Left cardiac atrium (tissue), 4 donors: ENCODE measurements at places on chromosomes 12 and 14. TPM values are rescaled to one million over a fixed set of nuclear protein-coding genes. Genes with fewer than 3 reads are reported as not detected.
A peak's percentile ranks its signal among the peaks of the same experiment; 100 is the strongest.

DNA sequence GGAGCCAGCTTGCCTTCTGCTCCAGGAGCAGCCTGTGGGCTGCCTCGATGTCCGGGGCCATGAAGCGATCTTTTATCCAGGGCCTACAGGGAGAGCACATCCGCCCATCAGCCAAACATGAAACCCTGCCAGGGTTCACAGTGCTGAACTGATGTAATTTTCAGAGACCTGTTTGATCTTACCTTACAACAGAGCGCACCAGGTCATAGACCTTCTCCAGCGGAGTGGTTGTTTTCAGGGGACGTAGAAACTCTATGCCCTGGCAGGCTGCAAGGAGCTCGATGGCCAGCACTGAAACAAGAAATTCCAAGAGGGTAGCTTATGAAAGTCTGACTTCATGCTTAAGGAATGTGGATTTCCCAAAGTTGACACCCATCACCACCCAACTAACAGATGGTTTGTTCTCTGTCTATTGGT lies 19.7 kb downstream of the HAL start:
- DNase-seq = no peak

EIF2S3B gene
- total RNA-seq = 0.41 TPM

TRPV4 gene
- 1.2 TPM for total RNA-seq

GRCh38 chr14:51096870-51097269 lies 2.0 kb upstream of the TRIM9 start:
- no peak for DNase-seq

- no peak for DNase-seq
Observed at GRCh38 chr14:22606380-22606779, 8.3 kb downstream of the ABHD4 start.

DNA sequence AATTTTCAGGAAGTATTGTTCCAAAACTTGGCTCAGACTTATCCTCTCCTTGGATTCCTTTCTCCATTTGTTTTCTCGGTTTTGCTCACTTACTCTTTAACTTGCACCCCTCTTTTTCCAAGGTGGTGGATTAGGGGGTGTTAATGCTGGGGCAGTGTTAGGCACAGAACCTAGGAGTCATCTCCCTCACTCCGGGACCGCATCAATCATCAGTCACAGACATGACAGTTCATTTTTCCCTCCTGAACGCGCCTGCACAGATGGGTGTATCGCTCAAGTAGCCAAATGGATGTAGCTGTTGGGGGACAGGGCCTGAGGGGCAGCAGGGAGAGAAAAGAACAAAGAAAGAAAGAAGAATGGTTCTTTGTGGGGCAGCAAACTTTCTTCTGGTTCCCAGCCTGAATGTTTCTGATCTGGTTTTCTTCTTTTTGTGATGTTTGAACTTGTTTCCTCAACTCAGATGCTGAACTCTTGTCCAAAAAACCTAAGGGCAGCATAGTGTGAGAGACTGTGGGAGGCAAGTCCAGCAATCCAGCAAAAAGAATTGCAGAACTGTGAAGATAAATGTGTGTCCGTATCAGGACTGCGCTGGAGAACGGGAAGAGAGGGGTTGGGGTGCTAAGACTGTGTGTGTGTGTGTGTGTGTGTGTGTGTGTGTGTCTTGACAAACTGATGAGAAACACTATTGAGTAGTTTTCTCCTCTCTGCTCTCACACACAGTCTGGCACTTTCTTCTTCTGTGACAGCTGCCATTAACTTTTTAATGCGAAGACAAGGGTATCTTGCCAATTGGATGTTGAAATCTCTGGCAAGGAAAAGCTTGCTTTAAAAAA lies 131.1 kb downstream of the FBXL14 start:
- DNase-seq = no peak

DNA sequence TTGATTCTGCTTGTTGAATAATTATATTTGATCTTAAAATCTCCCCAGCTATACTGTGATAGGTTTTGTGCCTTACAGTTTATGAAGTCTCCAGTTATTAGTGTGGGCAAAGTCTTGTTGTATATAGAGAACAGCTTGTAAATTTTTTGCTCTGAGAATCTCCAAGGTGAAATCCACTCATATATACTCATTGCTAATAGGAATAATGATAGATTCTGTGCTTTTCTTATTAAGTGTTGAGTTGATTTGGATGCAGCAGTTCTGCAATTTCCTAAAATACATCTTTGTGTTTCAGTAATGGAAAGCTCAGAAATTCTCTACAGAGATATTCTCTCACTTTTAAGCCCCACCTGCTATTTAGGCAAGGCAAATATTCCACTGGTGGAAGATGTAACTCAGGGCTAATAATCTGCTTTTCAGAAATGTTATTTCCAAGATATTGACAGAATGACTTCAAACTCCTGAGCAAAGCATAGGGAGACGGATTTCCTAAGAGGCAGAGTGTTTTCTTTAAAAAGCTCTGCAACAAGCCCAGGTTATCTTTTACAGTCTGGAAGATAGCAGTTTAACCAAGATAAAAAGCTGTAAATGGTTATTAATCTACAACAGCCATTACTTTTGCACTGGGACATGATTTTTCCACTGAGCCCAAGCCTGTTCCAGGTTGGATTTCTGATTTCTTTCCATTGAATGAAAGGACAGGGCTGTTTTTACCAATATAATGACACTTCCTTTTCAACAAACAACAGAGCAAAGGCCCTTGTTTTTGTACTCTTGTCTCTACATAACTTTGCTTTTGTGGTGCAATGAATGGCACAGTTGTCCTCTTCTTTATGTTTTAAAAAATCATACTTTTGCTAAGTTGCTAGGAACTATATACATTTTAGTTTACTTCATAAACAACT lies 239.9 kb upstream of the ATP2B1 start:
- DNase-seq = no peak

- DNase-seq = no peak
Observed at GRCh38 chr12:93247313-93247991, 130.3 kb upstream of the NUDT4 start.

SYNDIG1L gene
- not detected for total RNA-seq

DNA sequence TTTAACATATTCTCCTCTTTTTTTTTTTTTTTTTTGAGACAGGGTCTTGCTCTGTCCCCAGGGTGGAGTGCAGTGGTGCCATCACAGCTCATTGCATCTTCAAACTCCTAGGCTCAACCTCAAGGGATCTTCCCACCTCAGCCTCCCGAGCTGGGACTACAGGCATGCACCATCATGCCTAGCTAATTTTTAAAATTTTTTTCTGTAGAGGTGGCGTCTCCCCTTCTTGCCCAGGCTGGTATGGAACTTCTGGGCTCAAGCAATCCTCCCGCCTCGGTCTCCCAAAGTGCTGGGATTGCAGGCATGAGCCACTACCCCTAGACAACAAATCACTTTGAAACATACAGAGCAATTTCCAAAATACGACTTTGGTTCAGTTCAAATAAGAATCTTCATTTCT lies 154.8 kb downstream of the PAX9 start:
- no peak for DNase-seq

KCNH3 gene
- total RNA-seq = 0.73 TPM

SDS gene
- total RNA-seq = 0.31 TPM

DCAF5 gene
- 49.4 TPM for total RNA-seq

DNA sequence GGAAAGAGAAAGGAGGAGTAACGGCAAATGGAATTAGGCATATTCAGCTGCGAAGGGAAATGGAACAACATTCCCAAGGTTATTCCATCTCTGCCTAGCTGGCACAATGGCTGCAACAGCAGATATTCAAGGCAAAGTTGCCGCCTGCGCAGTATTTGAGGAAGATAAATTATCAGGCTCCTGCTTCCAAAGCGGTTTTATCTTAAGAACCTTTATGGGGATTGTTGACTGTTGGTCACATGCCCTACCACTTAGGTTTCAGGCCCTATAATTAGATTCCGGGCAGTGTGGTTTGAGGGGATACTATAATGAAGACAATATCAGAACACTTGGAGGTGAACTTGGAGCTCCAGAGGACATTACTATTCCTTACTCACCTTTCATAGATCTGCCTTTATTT lies 99.7 kb downstream of the FGD4 start:
- no peak for DNase-seq

- DNase-seq = no peak
Observed at GRCh38 chr14:73674986-73675385, 30.2 kb downstream of the DNAL1 start.

GRCh38 chr14:48304729-48305128 lies 629.3 kb upstream of the MDGA2 start:
- no peak for DNase-seq

PTGDR gene
- total RNA-seq = 0.52 TPM

DNA sequence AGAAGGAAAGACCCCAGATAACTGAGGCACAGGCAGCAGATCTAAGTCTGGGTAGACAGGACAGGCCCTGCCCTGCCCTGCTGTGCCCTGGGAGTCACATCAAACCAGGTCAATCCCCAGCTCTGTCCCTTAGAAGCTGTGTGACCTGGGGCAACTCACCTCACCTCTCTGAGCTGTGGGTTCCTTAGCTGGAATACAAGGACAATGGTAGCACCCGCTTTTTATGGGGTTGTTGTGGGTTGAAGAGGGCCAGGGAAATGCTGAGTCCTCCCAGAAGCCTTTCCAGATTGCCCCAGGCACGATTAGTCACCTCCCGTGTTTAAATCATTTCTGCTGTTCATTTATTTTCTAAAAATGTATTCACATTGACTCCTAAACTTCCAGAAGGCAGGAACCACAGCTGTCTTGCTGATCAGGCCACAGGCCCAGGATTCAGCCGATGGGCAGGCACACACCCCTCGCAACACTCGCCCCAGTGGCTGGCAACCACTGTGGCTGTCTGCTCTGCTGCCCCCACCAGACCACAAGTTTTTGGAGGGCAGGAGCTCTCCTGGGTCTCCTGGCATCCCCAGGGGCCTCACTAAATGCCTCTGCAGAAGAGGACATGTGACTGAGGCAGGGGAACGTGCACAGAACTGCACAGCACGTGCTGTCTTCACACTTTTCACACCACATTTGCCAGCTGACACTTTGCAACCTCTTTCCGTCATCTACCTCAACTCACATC lies 3.0 kb downstream of the SELPLG start:
- peak; percentile 20 for DNase-seq

DNA sequence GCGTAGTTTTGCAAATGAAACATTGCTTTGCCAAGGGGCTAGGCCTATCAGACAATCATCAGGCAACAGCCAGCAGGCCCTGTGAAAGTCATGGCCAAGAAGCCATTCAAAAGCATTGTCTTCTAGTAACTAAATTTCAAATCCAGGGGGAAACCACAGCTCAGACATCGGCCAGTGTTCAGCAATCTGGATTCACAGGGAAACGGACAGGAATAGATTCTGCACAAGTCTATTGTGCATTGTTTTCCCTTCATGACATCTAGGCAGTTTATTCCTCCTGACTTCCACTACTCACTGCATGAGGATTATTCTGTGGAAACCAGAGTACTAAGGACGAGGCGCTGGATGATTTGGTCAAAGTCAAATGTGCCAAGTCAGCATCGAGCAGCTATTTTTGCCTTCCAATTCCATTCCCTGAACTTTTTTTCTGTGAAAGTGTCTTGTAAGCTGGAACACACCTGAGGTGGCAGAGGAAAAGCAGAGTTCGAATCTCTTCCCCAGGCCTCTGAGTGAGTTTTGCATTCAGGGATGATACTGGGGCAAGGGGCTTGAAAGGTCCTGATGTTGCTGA lies 75.4 kb downstream of the VCPKMT start:
- no peak for DNase-seq

DNA sequence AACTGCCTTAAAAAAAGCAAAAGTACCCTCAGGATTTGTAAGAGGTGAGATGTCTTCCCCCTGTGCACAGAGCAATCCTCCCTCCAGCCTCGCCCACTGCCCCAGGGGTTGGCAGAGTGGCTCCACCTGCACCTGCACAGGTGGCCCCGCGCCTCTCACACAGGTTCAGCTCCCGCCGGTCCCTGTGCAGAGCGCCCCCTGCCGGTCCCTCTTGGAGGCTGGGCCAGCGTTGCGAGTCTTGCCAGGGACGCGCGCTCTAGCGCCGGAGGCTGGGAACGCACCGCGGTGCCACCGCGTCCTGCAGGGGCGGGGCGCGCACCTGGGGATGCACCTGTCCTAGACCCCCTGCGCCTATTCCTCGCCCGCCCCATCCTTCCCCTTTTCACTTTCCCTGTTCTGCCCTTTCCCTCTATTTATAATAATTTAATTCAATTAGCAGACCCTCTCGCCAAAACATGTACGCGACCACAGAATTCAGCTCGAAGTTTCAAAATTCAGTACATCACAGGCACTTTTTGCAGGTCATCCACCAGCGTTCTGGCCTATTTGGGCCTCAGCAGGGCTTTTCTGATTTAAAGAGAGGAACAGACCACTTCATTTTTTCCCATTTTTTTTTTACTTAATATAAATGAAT lies 618.6 kb downstream of the AACS start:
- DNase-seq = no peak

DNA sequence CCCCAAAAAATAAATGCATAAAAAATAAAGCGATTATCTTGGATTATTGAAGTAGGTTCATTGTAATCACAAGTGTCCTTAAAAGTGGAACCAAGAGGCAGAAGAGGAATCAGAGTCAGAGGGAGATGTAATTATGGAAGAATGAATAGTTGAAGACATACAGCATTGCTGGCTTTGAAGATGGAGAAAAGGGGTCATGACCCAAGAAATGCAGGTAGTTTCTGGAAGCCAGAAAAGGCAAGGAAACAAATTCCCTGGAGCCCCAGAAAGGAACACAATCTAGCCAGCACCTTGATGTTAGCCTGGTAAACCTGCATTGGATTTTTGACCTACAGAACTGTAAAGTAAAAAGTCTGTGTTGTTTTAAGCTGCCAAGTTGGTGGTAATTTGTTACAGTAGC lies 57.5 kb upstream of the PTGR2 start:
- no peak for DNase-seq

- no peak for DNase-seq
Observed at GRCh38 chr14:101353422-101353821, 207.9 kb upstream of the DIO3 start.

GRCh38 chr14:53144244-53144643 lies 8.9 kb downstream of the DDHD1 start:
- DNase-seq = no peak

DNA sequence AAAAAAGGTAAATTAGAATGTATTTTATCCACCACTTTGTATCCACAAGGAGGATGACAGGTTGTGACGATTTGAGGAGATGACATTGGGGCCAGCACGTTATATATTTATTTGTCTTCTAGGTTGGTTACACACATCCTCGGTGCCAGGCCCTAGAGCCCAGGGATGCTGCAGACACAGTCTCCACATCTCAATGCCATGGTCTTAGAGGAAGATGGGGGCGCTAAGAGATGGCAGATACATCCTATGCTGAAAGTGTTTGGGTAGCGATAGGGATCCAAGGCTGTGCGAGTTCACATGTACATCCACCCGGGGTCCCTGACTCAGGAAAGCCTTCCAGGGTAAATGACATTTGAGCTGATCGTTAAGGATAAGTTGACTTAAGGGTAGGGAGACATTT lies 193.1 kb upstream of the GSC start:
- no peak for DNase-seq

DNA sequence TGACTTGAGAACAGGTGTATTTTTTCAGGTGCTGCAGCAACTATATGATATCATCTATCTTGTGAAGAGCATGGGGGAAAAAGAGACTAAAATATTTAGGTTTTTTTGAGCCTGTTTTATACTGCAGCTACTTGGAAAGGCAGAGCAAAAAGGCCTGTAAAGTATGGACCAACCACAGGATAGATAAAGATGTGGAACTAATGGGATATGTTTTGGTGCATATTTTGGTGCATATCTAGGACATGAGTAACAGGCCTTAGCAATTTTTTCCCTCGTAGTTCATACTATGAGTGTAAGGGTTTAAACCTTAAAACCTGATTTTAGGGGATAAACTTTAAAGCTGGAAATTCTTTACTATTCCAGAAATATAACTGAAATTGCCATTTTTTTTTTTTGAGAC lies 6.0 kb upstream of the GTSF1 start:
- no peak for DNase-seq

GRCh38 chr12:110739488-110739887 lies 3.2 kb downstream of the PPP1CC start:
- no peak for DNase-seq

TAS2R43 gene
- not detected for total RNA-seq

SRSF9 gene
- total RNA-seq = 50.4 TPM

SLCO1A2 gene
- not detected for total RNA-seq
